ENCODE measurements at places on chromosomes 6 and 20.

DNA sequence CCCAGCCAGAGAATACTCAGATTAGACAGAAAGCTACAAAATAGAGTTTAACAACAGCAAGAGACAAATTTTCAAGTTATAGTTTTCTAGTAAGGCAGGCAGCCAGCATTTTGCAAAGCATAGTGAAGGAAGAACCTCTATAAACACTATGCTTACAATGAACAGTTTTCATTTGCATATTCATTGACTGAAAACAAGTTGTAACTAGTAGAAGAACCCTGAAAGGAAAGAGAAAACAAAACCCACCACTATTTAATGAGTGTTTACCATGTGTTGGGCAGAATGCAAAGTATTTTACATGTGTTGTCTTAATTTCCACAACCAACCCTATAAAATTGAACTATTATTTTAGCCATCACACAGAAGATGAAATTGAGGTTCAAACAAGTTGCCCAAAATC, 196.1 kb downstream of the UBE3D start:
- no peak for DNase-seq

GRCh38 chr20:12916699-12917098, 92.1 kb upstream of the SPTLC3 start:
- no peak for DNase-seq

DNA sequence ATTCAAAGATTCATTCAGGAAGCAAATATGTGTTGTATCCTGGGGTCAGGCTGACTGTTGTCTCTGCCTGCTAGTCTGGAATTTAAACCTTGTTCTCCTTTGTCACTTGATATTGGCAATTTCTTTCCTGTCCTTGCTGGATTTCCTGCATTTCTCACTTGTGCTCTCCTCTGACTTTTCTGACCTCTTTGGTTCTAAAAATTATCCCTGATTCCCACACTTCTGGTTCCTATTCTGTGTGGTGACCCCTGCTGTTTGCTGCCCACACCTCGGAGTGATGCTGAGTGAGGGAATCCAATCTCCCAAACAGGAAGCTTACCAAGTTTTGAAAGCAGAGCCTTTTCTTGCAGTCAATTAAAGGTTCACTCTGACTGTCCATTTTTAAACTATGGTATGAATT, 345.3 kb downstream of the CDKAL1 start:
- no peak for DNase-seq

DNA sequence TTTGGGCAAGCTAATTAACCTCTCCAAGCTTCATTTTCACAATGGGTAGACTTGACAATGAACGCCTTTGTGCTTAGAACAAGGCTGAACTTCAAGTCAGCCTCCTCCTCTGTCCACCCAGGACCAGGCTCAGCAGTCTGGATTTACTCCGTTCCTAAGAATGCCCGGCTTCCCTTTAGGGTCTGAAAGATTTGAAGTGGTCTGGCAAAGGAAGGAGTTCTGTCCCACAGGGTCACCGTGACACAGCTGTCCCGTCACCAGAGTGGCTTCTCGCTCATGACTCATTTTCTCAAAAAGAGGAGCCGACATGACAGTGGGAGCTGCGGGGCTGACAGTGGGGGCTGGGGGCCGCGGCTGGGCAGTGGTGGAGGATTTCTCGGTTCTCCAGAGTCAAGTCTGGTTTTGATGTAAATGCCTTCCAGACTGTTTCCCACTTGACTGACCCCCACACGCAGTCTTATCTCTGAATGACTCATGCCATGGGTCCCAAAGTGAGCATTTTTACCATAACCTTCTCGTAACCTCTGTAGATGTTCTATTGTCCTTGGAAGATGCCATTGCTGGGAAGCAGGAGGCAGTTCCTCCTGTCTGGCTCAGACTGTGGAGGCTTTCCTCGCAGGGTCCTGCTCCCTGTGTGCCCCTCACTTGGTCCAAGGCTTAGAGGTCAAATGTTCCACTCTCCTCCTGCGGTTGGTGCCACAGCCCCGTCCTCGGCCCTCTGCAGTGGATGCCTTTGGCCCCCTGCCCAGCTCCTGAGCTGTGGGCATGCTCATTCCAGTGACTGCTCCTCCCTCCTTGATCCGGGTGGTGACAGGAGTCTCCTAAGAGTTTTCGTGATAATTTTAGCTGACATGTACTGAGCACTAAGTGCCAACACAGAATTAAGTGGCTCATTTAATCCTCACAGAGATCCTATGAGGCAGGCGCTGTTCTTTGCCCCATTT, 253.1 kb downstream of the FNDC1 start:
- no peak for DNase-seq

- no peak for DNase-seq
Measured at GRCh38 chr6:144140867-144141266, 9.4 kb upstream of the STX11 start.

- DNase-seq = no peak
Measured at GRCh38 chr6:138222901-138223546, 4.7 kb upstream of the PBOV1 start.

GRCh38 chr6:108672641-108673040, 111.9 kb downstream of the FOXO3 start:
- DNase-seq = no peak
